ENCODE measurements at places on chromosomes 3 and 15.

DNA sequence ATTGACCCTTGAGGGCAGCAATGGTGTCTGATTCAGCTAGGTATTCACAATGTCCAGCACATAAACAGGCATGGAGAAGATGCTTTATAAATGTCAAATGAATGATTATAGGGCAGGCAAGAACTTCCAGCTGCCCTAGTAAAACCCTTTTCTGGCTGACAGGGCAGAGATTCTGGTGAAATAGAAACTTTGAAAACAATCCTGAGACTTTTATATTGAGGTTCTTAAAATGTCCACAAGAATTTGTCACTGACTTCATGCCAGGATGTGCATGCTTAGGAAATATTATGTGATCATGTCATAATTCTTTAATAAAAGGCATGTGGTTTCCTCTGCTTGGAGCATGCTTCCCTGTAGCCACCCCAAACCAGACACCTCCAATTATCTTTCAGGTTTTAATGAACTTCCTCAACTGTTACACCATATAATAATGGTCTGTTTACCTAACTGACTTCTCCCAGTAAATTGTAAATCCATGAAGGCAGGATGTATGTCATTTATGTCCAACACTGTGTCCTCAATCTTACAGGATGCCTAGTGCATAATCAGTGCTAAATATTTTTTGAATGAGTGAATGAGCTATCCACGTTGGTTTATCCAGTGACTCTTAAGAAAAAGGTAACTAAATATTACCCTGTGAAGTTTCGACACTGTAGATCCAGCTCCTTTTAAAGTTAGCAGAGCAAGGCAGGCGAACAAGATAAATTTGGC lies 43.4 kb upstream of the CLRN1 start:
- DNase-seq = no peak

DNA sequence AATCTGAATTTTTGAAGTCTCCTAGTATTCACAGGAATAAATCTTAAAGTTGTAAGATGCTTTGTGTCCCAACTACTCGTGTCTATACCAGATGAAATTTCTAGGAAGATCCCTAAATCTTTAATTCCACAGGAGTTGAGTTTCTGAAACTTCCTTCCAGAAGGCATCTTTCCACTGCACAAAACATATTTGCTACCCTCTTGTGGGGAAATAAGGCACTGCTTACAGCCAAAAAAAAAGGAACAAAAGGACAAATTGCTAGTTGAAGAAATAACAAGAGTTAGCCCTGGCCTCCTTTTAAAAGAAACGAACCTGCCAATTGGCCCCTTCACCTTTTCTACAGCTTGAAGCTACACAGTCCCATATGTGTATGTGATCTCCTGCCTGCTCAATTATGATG lies 54.0 kb downstream of the TAFA4 start:
- no peak for DNase-seq

- no peak for DNase-seq
Measured at GRCh38 chr3:174243171-174243570, 616.0 kb upstream of the NAALADL2 start.

DNA sequence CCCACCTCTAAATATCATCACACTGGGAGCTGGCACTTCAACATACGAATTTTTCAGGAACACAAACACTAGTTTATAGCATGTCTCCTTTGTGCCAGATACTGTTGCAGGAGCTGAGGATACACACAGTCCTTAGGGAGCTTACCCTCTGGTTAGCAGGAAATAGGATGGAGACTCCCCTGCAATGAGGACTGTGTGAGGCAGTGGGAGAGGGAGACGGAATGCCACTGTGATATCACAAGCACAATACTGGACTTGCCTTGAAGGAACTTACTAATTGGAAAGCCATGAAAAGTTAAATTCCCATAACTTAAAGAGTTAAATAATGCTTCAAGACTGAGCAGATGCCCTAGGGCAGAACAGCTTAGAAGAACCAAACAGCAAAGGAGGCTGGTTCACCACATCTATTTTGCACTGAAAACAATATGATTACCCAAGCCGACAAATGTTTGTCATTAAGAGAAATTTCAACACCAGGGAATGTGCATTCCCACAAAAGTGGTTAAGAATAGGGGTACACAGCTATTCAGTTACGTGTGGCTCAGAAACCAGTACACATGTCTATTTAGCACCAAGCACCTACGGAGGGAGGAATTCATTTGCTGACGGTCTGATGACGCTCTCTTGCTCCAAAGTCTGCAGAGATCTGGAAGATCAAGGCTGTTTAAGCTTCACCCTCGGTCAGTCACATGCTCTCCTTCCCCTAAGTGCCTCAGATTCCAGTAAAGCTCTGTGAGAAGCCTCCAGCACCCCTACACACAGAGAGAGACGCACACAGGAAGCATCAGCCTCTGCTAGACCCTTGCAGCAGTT lies 5.2 kb downstream of the TBC1D2B start:
- no peak for DNase-seq

DNA sequence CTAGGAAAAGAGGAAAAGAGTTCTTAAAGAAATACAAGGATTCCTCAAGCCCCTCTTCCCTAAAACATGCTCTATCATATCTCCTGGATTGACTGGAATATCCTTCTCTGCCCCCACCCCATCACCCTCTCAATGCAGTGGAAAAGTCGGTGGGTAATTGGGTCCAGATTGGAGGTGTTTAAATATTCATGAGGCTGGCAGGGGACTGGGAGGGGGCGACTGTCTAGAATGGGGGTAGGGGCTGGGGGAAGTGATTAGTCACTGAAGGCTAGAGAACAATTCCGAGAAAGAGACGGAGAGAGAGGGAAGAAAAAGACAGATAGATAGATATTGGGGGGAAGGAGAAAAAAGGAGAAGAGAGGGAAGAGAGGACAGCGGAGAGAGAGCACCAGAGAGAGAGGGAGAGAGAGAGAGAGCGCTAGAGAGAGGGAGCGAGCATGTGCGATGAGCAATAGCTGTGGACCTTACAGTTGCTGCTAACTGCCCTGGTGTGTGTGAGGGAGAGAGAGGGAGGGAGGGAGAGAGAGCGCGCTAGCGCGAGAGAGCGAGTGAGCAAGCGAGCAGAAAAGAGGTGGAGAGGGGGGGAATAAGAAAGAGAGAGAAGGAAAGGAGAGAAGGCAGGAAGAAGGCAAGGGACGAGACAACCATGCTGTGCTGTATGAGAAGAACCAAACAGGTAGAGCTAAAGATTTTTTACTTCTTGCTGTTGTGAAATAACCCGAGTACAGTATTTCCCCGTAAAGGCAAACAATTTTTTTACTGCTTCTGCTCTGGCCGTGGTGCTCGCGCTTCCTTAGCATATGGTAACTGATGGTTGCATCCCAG lies at the start of gene GAP43:
TSS of gene GAP43 (plus strand) at position 467 of the 825 bp plus-strand sequence. CDS start at position 647, 180 bp downstream.
- DNase-seq = peak; percentile 25

DNA sequence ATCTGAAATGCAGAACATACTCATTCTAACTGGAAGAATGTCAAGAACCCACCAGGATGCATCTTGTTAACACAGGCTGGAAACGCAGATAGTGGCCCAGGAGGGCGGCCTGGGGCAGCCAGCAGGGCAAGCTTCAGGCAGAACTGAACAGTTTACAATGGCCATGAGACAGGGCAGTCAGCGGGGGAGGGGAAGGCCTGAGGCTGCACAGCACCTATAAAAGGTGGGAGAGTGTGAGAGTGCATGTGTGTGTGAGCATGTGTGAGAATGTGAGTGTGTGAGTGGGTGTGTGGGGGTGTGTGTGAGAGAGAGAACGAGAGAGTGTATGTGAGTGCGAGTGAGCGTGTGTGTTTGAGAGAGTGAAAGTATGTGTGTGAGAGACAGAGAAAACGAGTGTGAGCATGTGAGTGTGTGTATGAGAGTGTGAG lies 26.8 kb upstream of the SLCO2A1 start:
- no peak for DNase-seq

- DNase-seq = no peak
Measured at GRCh38 chr15:74983725-74984231, 11.6 kb upstream of the SCAMP5 start.

DNA sequence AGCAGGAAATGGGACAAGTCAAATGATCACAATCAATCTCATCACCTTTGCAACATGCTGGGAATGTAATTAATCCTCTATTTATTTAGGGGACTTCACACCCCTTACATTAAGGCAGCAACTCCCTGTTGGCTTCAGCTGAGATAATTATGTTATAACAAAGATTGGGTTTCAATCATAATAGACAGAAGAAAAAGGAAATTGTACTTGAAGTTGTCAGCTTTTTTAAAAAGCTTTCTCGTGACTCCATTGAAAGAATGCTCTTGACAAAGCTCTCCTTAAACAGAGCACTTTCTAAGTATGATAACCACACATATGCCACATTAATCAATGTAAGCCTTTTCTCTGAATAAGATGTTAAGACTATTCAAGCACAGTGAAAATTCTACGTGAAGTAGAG lies 65.7 kb downstream of the SHQ1 start:
- DNase-seq = no peak

DNA sequence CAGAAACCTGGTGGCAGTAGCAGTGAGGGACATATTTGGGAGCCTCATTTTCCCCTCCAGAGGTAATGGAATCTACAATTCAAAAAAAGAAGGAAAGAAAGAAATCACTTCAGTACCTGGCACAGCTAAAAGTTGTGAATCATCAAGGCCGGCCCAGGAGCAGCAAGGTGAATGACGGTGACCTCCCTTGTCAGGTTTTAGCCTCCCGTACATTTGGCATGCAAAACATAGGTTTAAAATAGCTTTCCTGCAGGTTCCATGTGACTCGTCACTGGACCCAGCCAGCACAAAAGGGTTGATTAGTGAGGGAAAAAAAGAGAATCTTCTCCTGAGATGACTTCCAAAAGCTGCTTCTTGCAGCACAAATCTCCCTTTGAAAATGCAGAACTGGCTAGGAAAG lies 394.2 kb downstream of the LSAMP start:
- no peak for DNase-seq

DNA sequence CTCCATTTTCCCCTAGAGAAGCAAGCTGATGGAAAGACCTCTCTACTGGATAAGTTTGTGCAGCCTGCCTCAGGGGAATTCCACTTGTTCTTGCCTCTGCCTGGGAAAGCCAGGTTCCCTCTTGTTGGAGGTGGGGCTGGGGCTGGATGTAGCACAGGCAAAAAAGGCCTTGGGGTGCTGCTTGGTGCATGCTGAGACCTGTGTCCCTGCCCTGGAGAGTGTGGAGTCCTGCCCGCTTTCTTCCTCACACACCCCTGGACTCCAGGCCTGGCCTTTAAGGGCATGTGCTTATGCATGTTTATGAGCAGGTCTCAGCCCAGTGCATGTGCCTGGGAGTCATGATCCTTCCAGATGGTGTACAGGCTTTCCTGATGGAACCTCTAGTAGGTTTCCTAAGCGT lies 23.5 kb upstream of the JMJD7 start:
- no peak for DNase-seq

DNA sequence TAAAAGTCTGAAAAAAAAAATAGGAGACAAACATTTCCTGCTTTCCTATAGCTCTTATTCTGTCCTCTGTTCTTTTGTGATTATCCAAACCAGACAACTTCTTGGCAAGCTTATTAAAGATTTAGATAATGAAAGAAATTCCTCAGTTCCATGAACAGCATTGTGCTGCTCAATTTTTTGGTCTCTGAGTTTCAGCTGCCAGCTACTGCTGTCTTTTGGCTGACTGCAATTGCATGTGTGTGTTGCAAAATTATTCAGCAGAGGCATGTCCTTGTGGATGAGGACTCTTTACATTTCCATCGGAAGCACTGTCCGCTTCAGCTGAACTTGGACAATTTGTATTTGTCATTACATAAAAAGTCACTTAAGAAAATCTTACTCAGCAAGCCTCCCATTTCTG lies 397.3 kb upstream of the RASGRP1 start:
- DNase-seq = no peak

- DNase-seq = no peak
Measured at GRCh38 chr3:133948131-133948810, 52.6 kb upstream of the RAB6B start.

DNA sequence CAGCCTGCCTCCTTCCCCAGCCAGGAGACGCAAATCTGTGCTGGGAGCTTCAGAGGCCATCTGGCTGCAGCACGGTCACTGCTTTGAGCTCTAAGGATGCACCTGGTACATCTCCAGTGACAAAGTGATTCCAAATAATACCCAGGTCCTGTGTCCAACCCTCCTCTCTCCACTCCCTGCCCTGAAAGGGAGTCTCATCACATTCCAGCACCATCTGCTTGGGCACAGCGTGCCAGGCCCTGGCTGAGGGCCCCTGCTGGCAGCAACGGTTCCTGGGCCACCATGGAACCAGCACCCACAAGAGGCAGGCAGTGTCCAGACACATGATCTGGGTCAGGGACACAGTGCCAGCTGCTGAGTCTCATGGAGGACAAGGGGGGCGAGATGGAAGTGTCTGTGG lies 81.3 kb downstream of the MTHFS start:
- peak; percentile 41 for DNase-seq

GRCh38 chr3:107857854-107858253 lies 233.0 kb downstream of the CD47 start:
- no peak for DNase-seq

GRCh38 chr15:68023307-68024101 lies 30.6 kb upstream of the PIAS1 start:
- no peak for DNase-seq

DNA sequence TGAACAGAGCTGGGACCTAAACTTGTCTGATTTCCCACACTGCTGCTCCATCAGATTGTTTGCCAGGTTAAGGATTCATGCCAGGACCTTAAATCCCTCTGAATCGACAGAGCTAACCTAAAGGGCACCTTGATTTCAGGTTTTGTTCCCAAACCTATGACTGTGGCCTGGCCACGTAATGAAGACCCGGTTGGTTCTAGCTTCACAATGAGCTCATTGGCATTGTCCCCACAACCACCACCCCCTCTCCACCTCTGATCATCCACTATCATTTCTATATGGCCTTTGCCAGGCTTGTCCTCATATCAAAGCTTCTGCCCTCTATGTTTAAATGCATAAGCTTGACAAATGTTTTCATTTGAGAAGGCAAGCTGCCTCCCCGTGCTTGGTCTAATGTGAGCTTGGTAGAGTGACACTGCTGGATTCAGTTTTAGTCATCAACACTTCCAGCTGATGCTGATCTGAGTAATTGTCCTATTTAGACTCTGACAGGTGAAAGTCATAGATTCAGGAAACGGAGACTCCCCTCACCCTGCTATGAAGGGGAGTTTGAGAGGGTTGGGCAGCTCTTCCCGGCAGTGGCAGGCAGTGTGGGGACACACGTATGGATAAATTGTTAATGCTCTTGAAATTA lies 407.1 kb upstream of the CFAP20DC start:
- no peak for DNase-seq

DNA sequence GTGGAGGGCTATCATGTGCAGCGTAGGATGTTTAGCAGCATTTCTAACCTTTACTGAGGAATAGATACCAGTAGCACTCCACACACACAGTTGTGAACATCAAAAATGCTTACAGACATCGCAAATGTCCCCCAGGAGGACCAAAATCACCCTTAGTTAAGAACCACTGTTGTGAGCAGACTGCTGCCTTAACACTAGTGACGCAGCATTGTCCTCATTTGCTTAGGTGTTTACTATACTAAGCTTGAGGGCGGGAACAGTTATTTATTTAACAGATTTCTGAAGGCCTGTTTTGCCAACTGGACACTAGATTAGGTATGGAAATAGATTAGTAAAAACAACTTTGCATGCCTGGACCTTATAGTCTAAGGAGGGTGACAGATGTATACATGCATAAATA lies 2.3 kb downstream of the PPP2R3A start:
- DNase-seq = no peak

Data from left ventricle myocardium inferior (tissue), 1 donor.